NK-92 treated with Interleukin-12 subunit alpha and Interleukin-12 subunit beta, amount 100 ng/mL, for 24 hours (cell line): ENCODE measurements at places on chromosomes 3 and 15.

DNA sequence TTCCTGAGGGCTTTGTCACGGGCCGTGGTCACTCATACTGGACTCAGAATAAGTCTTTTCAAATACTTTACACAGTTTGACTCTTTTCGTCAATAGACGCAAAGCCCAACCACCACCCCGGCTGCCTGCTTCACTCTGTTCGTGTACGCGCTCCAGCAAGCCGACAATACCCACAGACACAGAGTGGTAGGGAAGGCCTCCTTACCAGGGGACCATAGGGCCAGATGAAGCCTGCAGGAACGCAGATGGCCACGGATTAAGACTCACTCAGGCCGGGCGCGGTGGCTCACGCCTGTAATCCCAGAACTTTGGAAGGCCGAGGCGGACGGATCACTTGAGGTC is 29.7 kb downstream of the EFCAB12 start:
- DNase-seq: no peak

DNA sequence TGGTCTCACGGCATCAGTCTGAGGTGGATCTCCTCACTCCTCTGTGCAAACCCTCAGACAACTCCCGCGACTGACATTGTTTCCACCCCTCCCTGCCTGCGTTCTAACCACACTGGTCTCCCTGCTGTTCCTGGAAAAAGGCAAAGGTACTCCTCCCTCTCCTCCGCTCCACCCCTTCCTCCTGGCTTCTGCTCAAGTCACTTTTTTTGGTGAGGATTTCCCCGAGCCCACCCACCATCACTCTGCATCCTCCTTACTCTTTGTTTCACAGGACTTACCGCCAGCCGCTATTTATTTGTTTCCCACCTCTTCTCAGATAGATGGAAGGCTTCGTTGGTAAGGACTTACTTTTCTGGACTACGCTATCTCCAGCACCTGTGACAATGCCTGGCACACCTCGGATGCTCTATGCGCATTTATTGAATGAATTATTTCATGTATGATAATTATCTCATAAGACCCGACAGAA is 25.6 kb downstream of the PRR23E start:
- no peak for DNase-seq

GRCh38 chr15:34055868-34056595 is 17.0 kb upstream of the AVEN start:
- DNase-seq: no peak

GRCh38 chr3:157279237-157279636 is 119.3 kb upstream of the CCNL1 start:
- DNase-seq: no peak

GRCh38 chr3:65946438-65946837 is 92.3 kb downstream of the MAGI1 start:
- DNase-seq: no peak

DNA sequence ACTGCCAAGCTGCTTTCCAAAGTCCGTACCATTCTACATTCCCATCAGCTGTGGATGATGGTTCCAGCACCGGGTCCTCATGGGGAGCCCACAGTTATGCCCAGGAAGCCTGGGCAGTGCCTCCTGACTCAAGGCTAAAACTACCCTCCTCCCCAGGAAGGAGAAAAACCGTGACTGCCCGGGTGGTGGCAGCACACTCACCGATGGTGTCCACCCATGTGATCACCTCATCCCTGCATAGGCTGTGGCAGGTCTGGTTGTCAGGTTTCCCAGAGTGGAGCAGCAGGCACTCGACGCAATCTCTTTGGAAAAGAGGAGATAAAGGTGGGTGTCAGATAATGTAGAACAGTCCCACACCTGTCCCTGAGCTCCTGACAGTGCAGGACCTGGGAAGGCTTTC is 38.6 kb downstream of the UMPS start:
- no peak for DNase-seq

GRCh38 chr3:111870620-111871019 is 11.6 kb downstream of the PHLDB2 start:
- no peak for DNase-seq
